Anterior cingulate cortex (tissue), 58 donors: ENCODE measurements at places on chromosomes 6 and 20.

- DNase-seq, result no peak
Observed at GRCh38 chr6:16683641-16684194, 77.5 kb downstream of the ATXN1 start.

DNA sequence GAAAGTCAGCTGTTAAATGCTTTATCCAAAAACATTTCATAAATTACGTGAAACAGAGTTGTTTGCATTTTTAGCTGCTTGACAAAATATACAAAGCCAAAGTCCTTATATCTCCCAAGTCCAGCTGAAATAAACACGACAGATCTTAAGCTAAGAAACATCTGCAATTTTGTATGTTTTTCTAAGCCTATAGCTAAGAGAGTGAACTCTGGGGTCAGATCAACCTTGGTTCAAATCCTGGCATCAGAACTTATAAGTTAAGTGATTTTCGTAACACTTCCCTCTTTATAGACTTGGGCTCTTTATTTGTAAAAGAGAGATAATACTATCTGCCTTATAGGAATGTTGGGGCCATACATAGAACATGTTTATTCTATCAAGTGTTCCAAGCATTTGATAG is 176.7 kb downstream of the PTPRK start:
- no peak for DNase-seq

DNA sequence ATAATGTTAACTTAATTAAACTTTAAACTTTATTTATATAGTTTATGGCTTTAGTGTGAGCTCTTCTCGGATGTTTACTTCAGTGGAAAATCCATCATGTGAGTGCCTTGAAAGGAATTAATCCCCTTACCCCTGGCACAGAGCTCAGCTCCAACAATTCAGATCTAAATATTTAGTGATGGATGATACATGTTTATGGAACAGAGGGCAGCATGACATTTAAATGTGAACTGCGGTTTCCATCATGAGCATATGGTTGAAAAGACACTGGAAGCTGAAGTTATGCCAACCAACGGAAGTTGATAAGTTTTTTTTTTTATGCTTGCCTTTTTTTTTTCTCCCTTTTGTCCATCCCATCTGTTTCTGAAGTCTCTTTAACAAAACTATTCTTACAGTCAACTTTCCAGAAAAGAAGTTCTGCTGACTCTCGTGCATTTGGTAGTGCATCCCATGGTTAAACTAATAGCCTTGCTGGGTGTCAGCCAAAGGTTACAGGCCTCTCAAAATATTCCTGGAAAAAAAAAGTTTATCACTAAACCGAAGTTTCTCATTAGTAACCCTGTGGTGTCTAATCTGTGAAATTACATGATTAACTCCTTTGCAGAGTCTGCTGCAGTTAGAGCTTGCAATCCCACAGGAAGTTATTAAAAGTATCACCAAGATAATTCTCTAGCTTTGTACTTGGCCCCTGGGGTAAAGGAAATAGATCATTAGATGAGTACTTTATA is 243.9 kb upstream of the TCF21 start:
- DNase-seq, result no peak

- DNase-seq, result no peak
Observed at GRCh38 chr6:102026649-102027048, 633.1 kb downstream of the GRIK2 start.

DNA sequence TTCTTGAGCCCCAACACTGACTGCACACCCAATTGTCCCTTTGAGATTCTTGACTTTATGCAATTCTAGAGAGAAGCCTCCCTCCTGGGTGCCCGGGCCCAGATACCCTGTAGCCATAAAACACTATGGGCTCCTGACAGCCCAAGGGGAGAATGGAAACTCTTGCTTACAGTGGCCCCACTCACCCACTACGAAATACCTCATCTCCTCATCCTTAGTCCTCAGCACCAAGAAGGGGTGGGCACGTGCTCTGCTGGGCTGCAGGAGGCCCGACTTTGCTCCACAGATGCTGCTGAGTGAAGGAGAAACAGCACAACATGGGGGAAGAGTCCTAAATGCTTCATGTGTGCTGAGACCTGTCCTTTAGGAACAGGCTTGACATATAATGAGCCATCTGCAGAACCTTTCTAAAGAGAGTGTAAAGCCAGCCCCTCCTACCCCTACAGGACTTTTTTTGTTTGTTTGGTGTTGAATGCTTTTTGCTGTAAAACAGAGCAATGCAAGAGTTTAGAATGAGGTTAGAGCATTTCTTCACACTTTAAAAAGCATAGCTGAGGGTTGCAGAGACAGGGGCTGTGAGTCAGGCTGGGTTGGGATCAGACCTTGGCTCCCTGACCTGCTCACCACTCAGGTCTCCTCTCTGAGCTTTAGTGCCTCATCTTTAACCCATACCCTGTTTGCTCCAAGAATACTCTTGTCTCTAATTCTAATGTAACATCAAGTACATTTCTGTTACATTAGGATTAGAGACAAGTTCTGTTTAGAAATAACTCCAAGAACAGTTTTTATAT is 17.6 kb upstream of the SIRPG start:
- DNase-seq, result no peak

DNA sequence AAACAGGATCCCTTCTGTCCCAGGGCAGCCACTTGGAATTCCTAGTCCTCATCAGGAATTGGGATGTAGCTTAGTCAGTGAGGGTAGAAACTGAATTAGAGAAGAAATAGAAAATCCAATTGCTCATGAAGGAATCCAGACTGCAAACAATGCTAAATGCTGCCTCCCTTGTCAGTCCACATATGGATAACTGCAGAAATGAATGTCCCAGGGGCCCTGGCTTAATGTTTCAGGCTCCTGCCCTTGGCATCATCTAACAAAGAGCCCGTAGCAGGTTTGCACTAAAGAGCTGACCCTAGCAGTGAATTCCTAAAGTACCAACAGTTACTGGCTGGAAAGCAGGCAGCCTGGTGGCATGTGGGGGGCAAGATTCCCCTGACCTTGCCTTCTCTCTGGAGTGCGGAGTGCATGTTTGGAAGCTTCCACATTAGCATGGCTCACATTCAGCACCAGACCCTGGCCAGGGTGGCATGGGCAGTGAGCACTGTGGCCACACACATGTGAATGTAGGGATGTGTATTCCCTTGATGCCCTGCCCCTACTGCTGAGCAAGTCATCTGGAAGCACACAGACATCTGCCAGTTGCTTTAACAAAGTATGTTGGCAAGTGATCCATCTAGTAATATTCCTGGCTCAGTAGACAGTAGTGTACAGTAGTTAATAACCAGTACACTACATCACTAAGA is 394.5 kb downstream of the CDC5L start:
- DNase-seq, result no peak

DNA sequence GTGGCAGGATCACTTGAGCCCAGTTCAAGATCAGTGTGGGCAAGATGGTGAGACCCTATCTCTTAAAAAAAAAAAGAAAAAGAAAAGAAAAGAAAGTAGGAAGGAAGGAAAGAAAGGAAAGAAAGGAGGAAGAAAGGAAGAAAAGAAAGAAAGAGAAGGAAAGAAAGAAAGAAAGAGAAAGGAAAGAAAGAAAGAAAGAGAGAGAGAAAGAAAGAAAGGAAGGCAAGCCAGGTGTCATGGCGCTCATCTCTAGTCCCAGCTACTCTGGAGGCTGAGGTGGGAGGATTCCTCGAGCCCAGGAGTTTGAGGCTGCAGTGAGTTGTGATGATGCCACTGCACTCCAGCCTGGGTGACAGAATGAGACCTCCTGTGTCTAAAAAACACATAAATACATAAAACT is 11.5 kb upstream of the SRC start:
- no peak for DNase-seq

GRCh38 chr6:143110996-143111395 is 50.3 kb downstream of the AIG1 start:
- DNase-seq, result no peak

DNA sequence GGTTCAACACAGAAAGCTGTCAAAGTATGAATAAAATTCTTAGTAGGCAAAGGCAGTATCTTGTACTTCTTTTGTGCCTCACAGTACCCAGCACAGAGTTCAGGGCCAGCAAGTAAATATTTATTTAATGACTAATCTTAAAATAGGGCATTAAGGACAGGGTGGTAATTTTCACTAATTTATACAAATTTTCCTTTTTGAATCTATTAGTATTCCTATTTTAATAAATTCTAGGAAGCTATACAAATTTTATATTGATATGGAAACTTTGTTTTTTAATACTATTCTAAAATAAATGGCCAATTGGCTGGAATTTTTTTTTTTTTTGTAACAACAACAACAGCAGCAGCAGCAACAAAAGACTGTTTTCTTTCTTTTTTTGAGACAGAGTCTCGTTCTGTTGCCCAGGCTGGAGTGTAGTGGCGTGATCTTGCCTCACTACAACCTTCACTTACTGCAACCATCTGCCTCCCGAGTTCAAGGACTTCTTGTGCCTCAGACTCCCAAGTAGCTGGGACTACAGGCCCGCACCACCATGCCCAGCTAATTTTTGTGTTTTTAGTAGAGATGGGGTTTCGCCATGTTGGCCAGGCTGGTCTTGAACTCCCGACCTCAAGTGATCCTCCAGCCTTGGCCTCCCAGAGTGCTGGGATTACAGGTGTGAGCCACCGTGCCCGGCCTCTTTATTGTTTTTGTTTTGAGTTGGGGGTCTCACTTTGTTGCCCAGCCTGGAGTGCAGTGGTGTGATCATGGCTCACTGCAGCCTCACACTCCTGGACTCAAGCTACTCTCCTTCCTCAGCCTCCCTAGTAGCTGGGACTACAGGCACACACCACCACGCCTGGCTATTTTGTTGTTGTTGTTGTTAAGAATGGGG is 85.2 kb downstream of the FKBP5 start:
- DNase-seq, result no peak

DNA sequence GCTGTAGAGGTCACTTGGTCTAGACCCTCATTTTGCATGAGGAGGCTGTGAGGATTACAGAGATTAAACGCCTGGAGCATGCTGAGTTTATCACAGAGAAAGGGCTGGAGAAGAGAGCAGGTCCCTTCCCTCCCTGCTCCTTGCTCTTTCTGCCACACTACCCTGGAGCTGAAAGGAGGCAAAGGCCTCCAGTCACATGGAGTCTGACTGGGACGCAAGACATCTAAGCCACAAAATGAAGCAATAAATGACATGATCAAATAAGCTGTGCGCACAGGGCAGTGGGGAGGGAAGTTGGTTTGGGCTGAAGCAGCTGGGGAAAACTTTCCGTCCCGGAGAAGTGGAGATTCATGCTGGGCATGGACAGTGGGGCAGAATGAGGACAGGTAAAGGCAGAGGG is 33.3 kb downstream of the ATXN1 start:
- DNase-seq, result no peak

GRCh38 chr20:40393197-40394079 is 295.6 kb downstream of the MAFB start:
- DNase-seq, result no peak

GRCh38 chr6:94401311-94401710 is 982.0 kb upstream of the EPHA7 start:
- no peak for DNase-seq

DNA sequence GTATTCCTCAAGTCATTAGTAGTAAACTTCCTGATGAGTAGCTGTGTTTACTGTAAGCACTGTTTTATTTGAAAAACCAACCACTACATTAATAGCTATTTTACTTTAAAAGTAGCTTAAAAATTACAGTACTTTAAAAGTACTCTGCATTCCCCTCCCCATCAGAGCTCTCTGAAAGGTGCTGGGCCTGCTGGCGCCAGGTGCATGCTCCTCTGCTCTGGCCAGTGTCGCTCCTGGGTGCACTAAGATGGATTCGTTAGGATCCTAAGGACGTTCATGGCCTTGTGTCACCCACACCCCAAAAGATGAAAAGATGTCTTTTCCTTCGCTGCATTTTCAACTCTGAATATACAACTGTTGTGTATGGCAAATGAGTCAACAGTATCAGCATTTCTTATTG is 43.9 kb upstream of the KIF25 start:
- DNase-seq, result no peak

DNA sequence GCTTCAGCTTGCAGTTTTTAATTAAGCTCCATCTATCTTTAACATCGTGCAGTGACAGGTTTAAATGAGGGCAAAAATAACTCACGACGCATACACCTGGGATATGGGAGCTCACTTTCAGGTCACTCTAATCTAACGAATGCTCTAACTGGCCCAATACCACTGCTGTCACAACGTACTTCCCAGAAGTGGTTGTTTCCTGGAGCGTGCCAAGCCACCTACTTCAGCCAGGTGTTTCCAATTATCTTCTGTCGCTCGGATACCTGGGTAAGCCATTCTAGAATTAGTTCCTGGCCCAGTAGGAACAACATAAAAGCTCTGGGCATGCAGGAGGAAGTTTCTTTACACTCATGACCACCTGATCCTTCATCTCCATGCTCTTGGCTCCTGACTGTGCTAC is 147.4 kb downstream of the FOXC1 start:
- no peak for DNase-seq

DNA sequence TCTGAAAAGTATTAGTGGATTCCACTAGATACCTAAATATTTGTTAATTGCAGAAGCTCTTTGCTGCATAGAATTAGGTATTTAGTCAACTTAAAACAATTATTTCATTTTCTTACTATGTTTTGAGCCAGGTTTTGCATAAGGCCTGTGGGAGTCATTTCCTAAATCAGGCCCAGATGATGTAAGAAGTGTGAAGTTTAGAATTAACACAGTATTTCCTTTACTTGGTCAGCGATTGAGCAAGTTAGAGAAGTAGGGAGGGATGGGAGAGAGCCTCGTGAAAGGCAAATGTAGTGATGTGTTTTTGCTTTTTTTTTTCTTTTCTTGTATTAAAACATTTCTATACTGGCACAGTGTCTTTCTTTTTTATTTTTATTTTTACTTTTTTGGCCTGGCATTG is 711.1 kb downstream of the HDGFL1 start:
- no peak for DNase-seq

- DNase-seq, result no peak
Observed at GRCh38 chr20:62772619-62772989, 23.7 kb upstream of the MRGBP start.

- no peak for DNase-seq
Observed at GRCh38 chr6:104813552-104813951, 46.2 kb downstream of the HACE1 start.

- DNase-seq, result no peak
Observed at GRCh38 chr6:138571585-138572166, 72.4 kb upstream of the NHSL1 start.

DNA sequence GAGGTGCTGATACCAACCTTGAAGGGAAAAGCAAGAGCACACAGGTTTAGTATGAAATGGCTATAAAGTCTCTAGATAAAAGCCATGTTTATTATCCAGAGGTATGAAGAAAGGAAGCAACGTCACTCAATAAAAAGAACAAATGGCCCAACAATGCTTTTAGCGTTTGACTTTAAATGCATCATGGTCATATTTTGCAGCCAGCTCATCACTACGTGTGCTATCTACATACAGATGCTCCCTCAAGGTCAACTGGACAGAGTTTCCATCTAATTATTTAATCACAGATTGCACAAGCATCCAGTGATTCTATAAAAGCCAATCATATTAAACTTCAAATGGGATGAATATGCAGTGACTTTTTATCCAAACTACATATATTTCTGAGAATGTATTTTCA is 127.6 kb upstream of the SYNDIG1 start:
- DNase-seq, result no peak

- DNase-seq, result no peak
Observed at GRCh38 chr6:30700340-30700739, 9.6 kb upstream of the NRM start.

DNA sequence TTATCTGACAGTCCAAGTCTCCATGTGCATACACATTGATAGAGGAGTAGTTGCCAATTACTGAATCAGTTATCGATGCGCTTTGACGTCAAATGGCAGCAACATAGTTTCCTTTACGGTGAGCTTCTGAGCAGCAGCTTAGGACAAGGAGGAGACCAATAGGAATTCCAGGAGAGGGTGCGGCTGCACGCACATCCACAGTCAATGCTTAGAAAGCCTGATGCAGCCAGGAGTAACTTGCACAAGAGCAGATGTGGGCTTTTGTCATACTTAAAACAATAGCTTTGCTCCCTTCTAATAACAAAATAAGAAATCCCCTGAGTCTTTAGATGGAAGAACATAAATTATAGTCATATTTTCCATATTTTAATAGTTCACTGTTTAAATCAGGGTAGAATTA is 442.1 kb downstream of the BCKDHB start:
- DNase-seq, result no peak
